ENCODE measurements at places on chromosomes 6 and 20. TPM values are rescaled to one million over a fixed set of nuclear protein-coding genes. Genes with fewer than 3 reads are reported as not detected.

GRCh38 chr20:34578521-34578920 is 20.0 kb downstream of the MAP1LC3A start:
- no peak overlapping the region for H3K4me3 ChIP-seq
- H3K4me1 ChIP-seq = peaks cover 30% of the 10 kb centered on the region
- H3K27me3 ChIP-seq = no peaks in the 10 kb centered on the region
- no peaks in the 10 kb centered on the region for H3K36me3 ChIP-seq
- H3K27ac ChIP-seq = peak overlapping the region; percentile 49
- no peak for DNase-seq

GRCh38 chr6:3902871-3903648 is 53.9 kb downstream of the FAM50B start:
- H3K36me3 ChIP-seq = no peaks in the 10 kb centered on the region
- H3K4me1 ChIP-seq = no peaks in the 10 kb centered on the region
- no peak for DNase-seq
- H3K27me3 ChIP-seq = no peaks in the 10 kb centered on the region
- H3K27ac ChIP-seq = no peak overlapping the region

Gene PLN
- total RNA-seq = 6.4 TPM

- H3K4me1 ChIP-seq = peaks cover 5% of the 10 kb centered on the region
- H3K4me3 ChIP-seq = peak overlapping the region; percentile 55
- peak overlapping the region; percentile 98 for H3K27ac ChIP-seq
- H3K27me3 ChIP-seq = peaks cover 37% of the 10 kb centered on the region
- H3K36me3 ChIP-seq = no peaks in the 10 kb centered on the region
These were observed 1.2 kb upstream of the MAFB start for GRCh38 chr20:40689943-40690835.

DNA sequence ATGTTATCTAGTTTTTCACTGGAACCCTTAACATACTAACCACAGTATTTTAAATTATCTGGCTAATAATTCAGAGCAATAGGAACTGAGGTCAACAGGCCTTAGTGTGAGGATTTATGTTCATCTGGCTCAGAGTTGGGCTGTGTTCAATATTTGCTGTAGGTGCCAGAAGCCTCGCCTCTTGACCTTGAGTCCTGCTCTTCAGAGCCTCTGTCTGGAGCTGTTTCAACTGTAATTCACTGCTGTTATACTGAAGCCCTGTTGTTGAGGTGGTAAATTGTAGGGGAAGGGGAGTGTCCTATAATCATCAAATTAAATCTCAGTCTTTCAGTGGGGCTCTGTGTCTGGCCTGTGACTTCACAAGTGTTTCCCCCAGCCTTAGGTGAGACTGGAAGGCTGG is 184.4 kb downstream of the CDH26 start:
- H3K27ac ChIP-seq = no peak overlapping the region
- no peak for DNase-seq
- H3K4me3 ChIP-seq = no peak overlapping the region
- no peaks in the 10 kb centered on the region for H3K27me3 ChIP-seq
- H3K36me3 ChIP-seq = no peaks in the 10 kb centered on the region
- peaks cover 25% of the 10 kb centered on the region for H3K4me1 ChIP-seq

Gene MAS1
- 0.03 TPM for total RNA-seq

Gene FERMT1
- 7.2 TPM for total RNA-seq

Gene ZKSCAN4
- total RNA-seq = 5.4 TPM

GRCh38 chr6:101784094-101784493 is 390.6 kb downstream of the GRIK2 start:
- no peak for DNase-seq
- no peak overlapping the region for H3K4me3 ChIP-seq
- H3K4me1 ChIP-seq = no peaks in the 10 kb centered on the region
- H3K36me3 ChIP-seq = no peaks in the 10 kb centered on the region

DNA sequence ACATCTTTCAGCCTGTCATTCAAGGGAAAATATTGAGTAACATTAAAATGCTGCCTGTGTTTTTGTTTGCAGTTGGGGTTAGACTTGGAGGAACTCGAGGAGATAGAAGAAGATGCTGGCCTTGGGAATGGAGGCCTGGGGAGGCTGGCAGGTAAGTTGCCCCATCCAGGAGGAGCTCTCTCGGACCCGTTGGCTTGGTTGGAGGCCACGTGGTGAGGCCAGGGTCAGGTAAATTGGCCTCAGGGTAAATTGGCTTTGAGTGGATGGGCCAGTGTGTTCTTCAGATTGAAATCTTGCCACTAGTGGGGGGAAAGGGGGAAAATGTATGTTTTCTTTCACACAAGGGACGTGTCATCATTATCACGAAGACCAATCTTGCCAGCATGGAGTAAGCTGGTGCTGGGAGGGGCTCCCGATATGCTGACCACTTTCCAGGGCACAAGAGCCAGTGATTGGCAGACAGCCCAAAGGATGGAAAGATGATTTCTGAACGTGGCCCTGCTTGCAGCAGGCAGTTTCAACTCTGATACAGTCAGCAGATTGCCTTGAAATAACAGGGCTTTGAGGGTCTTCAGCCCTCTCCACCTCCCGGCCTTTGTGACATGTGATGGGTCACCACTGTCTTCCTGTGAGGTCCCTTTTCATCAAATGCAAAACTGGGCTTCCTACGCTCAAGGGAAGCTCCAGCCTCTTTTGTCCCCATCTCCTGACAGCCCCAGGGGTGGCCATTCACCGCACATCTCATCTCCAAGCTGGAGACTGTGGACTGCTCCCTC is 21.4 kb downstream of the PYGB start:
- no peaks in the 10 kb centered on the region for H3K36me3 ChIP-seq
- H3K27me3 ChIP-seq = no peaks in the 10 kb centered on the region
- no peak overlapping the region for H3K27ac ChIP-seq
- DNase-seq = no peak

DNA sequence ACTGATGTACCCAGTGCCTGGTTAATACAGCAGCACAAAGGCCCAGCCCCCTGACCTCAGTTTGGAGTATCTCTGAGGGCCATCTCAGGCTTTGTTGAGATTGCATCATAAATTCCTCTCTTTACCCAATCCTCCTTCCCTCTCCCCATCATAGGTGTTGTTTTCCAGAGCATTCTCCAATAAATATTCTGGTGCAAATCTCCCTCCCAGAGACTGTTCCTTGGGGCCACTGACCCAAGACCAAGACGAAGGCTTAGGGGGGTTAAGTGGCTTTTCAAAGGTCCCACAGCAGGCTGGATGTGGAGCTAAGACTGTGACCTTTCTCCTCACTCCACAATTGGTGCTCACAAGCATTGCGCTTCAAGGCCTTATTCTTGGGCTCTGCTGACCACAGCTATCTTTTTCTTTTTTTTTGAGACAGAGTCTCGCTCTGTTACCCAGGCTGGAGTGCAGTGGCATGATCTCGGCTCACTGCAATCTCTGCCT is 72.4 kb upstream of the ZMYND8 start:
- no peak for DNase-seq
- no peak overlapping the region for H3K27ac ChIP-seq
- no peaks in the 10 kb centered on the region for H3K27me3 ChIP-seq
- H3K4me3 ChIP-seq = no peak overlapping the region

Measured in left lung (tissue), 14 donors.